ENCODE measurements at places on chromosomes 13 and 19.

GRCh38 chr19:1361601-1362386, 21.9 kb upstream of the NDUFS7 start:
- DNase-seq, result no peak

DNA sequence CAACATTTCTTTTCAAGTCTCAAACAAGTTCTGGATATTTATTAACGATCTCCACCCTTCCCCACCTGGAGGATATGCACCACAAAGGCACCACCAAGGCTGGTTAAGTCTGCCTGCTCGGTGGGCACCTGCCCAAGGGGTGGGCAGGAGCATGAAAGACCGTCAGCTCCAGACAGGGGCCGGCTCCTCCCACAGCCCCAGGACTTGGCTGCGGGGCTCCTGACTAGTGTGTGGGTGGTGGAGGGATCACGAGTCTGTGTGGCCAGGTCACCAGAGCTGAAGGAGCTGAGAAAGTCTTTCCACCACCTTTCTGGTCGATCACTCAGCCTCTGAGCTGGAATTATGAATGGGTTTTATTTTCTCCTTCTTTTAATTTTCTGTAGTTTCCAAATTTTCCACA, 7.8 kb downstream of the SLC7A1 start:
- no peak for DNase-seq

- no peak for DNase-seq
These were observed 77.5 kb downstream of the RASA3 start for GRCh38 chr13:114054830-114055439.

DNA sequence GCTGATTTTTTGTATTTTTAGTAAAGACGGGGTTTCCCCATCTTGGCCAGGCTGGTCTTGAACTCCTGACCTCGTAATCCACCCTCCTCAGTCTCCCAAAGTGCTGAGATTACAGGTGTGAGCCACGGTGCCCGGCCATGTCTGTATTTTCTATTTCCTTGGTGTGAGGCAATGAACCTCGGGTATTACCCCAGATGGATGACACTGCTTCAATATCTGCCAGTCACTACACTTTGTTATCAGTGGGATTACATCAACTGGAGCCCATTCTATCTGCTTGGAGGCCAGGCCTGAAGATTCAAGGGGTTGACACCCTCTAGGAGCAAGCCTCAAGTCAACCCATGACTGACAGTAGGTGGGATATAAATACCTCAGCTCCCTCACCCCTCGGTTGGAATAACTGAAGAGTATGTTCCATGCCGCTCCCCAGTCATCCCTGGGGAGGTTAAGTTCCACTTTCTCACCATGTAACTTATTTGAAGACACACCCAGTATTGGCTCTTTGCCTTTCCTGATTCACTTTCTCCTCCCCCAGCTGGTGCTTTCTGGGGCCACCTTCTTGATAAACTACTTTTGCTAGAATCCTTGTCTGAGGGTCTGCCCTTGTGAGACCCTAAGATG, 992 bp upstream of the ADGRE1 start:
- no peak for DNase-seq

DNA sequence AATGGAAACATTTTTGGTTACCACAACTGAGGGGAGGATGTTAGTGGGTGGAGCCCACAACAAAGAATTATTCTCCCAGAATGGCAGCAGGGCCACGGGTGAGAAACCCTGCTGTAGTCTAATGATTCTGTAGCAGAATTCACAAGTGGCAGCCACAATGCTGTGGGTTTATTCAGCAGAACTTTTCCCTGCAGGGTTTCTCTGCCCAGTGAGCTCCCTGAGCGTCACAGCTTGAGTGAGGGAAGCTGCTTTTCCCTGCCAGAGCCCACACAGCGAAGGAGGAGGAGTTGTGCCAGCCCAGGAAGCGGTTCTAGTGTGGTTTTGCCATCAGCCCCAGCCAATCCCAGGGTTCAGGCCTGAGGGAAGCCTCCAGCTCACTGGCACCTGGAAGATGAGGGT, 4.4 kb downstream of the ATP12A start:
- DNase-seq, result no peak

All from NCI-H1417 (cell line).